ENCODE measurements at places on chromosomes 6 and 20. TPM values are rescaled to one million over a fixed set of nuclear protein-coding genes. Genes with fewer than 3 reads are reported as not detected.

SPATS1 gene
- not detected for total RNA-seq

BIRC7 gene
- total RNA-seq: 9.0 TPM

RAB44 gene
- not detected for total RNA-seq

KIAA0408 gene
- total RNA-seq: 0.90 TPM

NMBR gene
- total RNA-seq: not detected

EPPIN gene
- total RNA-seq: not detected

CST9L gene
- not detected for total RNA-seq
